ACHN (cell line): ENCODE measurements at places on chromosomes 13 and 19.

DNA sequence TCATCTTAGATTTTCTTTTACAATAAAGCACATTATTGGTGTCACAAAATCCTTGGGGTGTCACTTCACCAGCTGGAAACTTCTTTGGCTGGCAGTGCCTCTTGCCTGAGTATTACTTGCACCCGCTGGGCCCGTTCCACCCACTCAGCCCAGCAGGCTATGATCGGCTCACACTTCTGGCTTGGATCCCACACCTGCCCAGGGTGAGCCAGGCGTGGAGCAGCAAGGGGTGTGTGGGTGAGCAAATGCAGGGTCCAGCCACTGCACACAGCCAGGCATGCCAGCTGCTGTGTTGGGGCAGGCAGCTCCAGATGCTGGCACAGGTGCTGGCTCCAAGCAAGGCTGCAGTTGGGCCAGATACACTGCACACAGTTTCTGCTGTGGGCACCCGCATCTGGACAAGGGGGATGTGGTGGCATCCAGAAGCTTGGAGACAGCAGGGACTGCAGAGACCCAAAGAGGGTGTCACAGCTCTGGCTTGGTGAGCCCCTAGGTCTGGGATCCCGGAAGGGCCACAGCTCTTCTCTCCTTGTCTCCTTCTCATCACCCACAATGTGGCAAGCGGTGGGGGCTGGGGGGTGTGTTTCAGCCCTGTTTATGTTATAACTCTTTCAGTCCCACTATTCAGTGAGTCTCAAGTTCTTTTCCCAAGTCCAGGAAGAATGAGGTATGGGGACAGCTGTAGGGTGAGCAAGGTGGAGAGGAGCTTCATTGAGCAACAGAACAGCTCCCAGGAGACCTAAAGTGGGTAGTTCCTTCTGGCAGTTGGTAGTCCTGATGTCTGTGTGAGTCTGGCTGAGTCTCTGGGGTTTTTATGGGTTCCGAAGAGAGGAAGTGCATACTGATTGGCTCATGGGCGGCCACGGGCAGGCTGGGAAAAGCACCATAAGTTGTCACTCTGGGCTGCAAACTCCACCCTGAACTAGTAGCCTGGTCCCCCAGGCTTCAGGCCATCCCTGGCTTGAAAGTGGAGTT is 25.3 kb upstream of the TBC1D4 start:
- no peak for DNase-seq

GRCh38 chr13:41554626-41555386 is 97.5 kb downstream of the RGCC start:
- DNase-seq, result no peak

GRCh38 chr13:26646603-26647002 is 89.1 kb downstream of the WASF3 start:
- DNase-seq, result no peak

DNA sequence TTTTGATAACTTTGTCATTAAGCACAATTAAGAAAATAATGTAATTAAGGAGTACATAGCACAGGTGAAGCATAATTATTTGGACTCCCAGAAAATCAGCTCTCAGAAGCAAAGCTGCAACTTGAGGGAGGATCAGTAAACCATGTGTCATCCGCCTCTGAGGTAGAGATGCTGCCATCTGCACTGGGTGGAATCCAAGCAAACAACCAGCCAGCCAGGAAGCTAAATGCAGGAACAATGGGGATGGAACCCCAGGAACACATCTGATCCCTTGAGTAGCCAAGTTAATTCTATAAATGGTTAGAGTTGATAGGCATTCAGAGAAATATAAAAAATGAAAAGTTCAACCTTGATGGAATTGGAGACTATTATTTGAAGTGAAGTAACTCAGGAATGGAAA is 520.2 kb downstream of the RFC3 start:
- no peak for DNase-seq

DNA sequence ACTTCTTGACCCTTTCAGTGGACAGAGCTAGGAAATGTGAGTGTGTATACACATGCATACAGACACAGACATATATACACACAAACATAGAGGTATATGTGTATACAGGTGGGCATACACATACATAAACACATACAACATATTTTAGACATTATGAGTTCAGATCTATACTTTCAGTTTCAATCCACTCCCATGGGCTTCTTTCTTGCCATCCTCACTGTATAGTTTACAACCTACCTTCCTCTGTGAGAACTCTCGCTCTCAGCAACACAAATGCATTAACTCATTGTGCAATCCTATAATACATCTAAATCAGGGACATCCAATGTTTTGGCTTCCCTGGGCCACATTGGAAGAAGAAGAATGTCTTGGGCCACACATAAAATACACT is 21.2 kb upstream of the SCEL start:
- DNase-seq, result no peak
